ENCODE measurements at places on chromosomes 6 and 20.

DNA sequence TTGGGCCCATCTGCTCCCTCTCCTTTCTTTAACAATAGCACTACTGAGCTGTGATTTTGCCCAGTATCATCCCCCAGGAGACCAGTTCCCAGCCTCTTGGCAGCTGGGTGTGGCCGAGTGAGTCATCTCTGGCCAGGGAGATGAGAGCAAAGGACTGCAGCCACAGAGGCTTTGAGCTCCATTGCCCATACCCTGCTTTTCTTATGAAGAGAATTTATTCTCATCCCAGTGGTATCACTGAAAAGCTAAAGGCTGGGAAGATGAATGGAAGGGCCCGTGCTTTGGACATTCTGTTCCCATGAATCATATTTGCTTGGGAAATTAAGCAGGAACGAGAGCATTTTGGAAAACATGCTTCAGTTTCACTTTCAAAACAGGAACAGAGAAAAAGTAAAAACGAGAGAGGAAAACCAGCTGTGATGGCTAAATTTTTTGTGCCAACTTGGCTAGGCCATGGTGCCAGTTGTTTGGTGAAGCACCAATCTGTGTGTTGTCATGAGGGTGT lies 14.9 kb downstream of the CST3 start:
- no peak for DNase-seq

DNA sequence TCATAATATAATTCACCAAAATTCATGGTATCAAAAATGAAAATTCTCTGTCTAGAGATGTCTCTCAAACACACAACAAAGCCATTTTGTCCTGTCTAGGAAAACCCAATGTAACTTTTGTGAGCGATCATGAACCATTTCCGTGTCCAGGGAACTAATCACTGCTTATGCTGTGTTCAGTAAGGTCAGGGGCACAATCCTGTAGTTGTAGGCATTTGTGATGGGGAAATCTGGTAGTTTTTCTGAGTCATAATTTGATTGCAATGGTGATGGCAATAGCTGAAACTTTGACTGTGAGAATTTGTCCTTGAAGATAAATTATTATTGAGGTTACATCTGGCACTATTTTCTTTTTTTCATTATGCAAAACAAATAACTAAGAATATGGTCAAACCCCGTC lies 21.0 kb upstream of the GCLC start:
- DNase-seq: no peak

- DNase-seq: peak; percentile 36
Observed at GRCh38 chr6:52361945-52362442, at the start of gene PAQR8. Gene PAQR8 (plus strand): TSS chr6:52362151. CDS start chr6:52403214, 41,063 bp downstream.

DNA sequence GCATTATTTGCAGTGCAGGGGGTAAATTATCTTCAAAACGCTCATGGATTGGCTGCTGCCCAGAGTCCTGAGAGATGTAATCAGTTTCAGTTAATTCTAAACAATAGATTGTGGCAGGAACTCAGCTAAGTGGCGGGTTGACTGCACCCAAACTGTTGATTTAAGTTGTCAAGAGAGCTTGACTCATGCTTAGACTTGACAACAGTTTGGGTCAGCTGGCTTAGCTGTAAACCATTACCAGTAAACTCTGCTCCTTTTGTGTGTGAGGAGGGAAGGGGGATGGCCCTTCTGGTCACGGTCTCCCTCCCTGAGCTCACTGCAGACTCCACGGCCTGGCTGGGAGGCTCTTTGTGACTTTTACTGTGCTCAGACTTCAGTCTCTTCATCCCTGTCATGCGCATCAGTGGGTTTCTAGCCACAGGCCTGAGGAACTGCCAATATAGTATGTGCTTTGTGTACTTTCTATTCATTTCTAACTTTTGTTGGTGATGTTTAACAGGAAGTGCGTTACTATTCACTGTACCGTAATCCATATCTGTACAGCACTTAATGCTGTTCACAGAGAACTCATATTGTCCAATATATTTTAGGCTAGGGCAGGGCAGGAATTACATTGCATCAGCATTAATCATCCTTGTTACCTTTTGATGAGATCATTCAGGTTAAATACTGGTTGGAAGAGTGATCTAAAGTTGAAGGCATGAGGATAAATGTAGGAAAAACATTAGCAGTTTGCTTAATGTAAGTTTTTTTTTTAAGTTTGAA lies 488.3 kb downstream of the CDKAL1 start:
- DNase-seq: no peak

DNA sequence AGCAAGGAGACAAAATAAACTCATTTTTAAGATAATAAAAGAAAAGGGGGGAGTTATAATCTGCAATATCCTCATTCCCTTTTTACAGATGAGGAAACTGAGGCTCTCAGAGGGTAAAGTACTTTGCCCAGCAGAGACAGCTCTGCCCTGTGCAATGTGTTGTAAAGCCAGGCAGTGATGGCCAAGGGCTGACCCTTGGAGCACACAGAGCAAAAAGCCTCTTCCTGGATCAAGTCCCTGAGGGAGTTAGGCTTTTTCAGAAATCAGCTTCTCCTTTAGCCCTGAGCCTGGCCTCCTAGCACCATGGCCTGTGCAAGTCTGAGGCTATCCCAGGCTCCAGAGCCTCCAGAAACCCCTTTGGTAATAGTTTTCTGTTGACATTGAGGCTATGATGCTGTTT lies 234.8 kb downstream of the PHACTR1 start:
- DNase-seq: no peak

DNA sequence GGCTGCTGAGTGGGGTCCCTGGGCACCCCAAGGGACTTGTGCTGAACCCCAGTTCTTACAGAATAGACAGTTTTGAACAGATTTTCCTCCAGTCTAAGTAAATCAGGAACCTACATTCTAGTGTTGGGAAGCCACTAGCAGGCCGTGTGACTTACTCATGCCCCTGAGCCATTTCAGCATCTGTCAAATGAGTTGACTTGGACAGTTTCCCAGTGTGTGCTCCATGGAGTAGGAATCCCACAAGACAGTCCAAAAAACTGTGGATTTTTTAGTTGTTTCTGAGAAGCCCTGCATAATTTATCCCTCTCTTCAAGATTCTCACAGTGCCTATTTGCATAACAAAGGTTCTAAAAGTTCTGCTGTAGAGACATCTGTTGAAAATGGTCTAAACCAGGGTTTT lies 2.1 kb downstream of the GABRR2 start:
- no peak for DNase-seq

DNA sequence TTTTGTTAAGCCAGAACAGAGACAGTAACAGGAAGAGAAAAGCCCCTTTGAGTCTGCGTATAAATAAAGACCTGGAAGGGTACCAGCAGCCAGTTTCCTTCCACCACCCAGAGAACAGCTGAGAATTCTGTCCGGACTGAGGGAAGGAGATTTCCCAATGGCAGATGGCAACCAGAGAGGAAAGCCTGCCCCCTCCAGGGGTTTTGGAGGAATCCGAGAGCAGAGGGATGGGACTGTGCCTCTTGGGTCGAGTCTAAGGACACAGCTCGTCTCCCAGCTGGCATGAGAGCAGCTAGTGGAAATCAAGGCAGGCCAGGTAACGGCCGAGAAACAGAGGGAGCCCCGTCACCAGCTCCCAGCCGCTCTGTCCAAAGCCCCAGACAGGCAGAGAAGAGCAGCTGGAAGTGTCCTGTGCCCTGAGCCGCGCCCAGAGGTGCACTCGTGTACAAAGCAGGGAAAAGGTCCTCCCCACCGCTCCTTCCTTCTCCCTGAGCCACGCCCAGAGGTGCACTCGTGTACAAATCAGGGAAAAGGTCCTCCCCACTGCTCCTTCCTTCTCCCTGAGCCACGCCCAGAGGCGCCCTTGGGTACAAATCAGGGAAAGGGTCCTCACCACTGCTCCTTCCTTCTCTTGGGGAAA lies 134.0 kb upstream of the SNX9 start:
- DNase-seq: no peak

- DNase-seq: no peak
Observed at GRCh38 chr6:55153284-55153683, 21.0 kb upstream of the HCRTR2 start.

GRCh38 chr20:37759052-37759553 lies 65.3 kb downstream of the CTNNBL1 start:
- no peak for DNase-seq

- no peak for DNase-seq
Observed at GRCh38 chr6:6697620-6698019, 109.1 kb downstream of the LY86 start.

DNA sequence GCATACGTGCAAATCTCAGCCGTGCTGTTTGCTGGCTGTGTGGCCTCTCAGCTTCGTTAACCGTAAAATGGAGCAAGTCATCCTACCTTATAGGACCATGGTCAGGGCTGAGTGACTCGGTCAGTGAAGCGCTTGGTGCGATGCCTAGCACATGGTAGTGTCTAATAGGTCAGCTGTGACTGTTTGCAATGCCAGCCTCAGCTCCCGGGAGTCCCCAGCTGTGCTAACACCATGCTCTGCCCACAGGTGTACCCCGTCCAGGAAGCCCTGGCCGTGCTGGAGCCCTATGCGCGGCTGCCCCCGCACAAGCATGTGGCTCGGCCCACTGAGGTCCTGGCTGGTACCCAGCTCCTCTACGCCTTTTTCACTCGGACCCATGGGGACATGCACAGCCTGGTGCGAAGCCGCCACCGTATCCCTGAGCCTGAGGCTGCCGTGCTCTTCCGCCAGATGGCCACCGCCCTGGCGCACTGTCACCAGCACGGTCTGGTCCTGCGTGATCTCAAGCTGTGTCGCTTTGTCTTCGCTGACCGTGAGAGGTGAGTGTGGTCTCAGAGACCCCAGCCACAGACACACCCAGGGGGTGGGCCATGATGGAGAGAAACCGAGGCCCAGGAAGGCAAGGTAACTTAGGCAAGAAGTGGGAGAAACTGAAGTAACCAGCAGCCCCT lies 10.6 kb downstream of the TRIB3 start:
- no peak for DNase-seq

DNA sequence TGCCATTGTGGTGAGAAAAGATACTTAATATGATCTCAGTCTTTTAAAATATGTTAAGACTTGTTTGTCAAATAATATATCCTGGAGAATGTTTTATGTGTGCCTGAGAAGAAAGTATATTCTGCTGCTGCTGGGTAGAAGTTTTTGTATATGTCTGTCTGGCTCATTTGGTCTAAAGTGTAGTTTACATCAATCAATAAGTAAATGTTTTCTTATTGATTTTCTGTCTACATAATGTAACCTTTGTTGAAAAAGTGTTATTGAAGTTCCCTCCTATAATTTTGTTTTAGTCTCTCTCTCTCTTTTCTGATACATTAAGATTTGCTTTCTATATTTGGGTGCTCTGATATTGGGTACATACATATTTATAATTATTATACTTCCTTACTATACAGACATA lies 201.2 kb downstream of the THBS2 start:
- DNase-seq: no peak

- no peak for DNase-seq
Observed at GRCh38 chr20:62776692-62777527, 19.4 kb upstream of the MRGBP start.

DNA sequence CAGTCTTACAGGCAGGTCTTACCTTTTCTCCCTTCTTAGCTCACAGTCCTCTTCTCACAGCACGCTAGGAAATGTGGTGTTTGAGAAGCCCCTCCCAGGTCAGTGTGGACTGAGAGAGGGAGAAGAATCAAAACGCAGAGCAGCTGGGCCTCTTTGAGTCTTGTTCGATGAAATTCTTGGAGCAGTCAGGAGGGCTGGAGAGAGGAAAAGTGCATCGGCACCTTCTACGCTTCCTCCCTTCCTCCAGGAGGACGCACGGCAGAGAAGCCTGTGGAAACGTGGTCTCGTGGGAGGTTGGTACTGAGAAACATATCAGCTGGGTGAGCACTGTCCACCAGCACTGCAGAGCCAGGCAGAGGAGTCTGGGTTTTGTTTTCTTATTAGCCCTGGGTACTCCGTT lies 52.7 kb downstream of the TXLNB start:
- DNase-seq: no peak

GRCh38 chr6:139375226-139376016 lies 973 bp upstream of the CITED2 start:
- DNase-seq: peak; percentile 92

GRCh38 chr6:13831615-13832014 lies 17.3 kb upstream of the MCUR1 start:
- no peak for DNase-seq

GRCh38 chr6:11130605-11131004 lies 19.1 kb upstream of the ERVFRD-1 start:
- DNase-seq: no peak

- DNase-seq: no peak
Observed at GRCh38 chr6:168403370-168404005, 37.5 kb upstream of the SMOC2 start.

DNA sequence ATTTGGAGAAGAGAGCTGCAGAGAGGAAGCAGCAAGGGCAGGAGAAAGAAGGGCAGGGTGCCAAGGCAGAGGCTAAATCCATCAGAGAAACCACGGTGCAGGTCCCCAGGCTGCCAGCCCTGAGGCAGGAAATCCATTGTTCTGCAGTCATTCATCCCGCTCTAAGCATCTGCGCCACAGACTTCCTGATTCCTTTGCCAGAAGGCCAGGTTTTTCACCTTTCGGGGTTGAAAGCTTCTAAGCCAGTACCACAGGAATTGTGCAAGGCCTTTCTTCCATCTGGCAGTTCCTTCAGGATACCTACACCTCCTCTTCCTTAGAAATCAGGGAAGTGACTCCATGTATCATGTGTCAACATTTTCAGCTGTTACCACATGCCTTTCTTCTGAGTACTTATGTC lies 45.6 kb downstream of the ADGRF5 start:
- no peak for DNase-seq

GRCh38 chr6:6392214-6393068 lies 72.0 kb upstream of the F13A1 start:
- DNase-seq: no peak

GRCh38 chr6:16061818-16062217 lies 67.1 kb upstream of the MYLIP start:
- no peak for DNase-seq

GRCh38 chr6:516213-516612 lies 124.7 kb downstream of the IRF4 start:
- DNase-seq: no peak

GRCh38 chr6:41427642-41428335 lies 92.4 kb downstream of the NCR2 start:
- no peak for DNase-seq

- peak; percentile 19 for DNase-seq
Observed at GRCh38 chr6:12911427-12911826, 194.9 kb downstream of the PHACTR1 start.

GRCh38 chr20:41837669-41838224 lies 219.6 kb upstream of the CHD6 start:
- no peak for DNase-seq

GRCh38 chr6:111399626-111400025 lies 83.4 kb downstream of the REV3L start:
- DNase-seq: no peak

- DNase-seq: no peak
Observed at GRCh38 chr6:168336967-168337366, 17.4 kb upstream of the DACT2 start.

DNA sequence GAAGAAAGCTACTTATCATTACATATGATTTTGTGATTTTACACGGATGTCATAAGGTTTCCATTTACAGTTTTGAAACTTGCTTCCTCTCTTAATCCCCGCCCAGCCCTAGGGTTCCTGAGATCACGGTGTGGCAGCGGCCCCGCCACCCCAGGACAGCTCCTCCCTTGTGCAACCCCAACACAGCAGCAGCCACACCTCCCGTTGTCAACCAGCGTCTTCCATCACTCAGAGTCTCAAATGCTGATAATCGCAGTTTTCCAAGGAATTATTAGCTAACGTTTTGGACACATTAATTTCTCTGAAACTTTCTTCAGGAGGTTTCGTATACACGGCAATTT lies 204.8 kb downstream of the THBS2 start:
- no peak for DNase-seq

- no peak for DNase-seq
Observed at GRCh38 chr6:144588697-144589325, 303.7 kb downstream of the UTRN start.

GRCh38 chr6:157144859-157145568 lies 178.3 kb downstream of the TMEM242 start:
- no peak for DNase-seq

- no peak for DNase-seq
Observed at GRCh38 chr20:25272223-25273000, 24.5 kb downstream of the PYGB start.

Measured in hematopoietic multipotent progenitor cell treated with erythropoietin and hydrocortisone succinate and interleukin-3 and kit ligand, for 15 days (in vitro differentiated cells).